HT1080 (cell line): ENCODE measurements at places on chromosomes 3 and 15.
A peak's percentile ranks its signal among the peaks of the same experiment; 100 is the strongest.

- no peak for DNase-seq
Observed at GRCh38 chr3:193980905-193981304, 155.0 kb upstream of the HES1 start.

DNA sequence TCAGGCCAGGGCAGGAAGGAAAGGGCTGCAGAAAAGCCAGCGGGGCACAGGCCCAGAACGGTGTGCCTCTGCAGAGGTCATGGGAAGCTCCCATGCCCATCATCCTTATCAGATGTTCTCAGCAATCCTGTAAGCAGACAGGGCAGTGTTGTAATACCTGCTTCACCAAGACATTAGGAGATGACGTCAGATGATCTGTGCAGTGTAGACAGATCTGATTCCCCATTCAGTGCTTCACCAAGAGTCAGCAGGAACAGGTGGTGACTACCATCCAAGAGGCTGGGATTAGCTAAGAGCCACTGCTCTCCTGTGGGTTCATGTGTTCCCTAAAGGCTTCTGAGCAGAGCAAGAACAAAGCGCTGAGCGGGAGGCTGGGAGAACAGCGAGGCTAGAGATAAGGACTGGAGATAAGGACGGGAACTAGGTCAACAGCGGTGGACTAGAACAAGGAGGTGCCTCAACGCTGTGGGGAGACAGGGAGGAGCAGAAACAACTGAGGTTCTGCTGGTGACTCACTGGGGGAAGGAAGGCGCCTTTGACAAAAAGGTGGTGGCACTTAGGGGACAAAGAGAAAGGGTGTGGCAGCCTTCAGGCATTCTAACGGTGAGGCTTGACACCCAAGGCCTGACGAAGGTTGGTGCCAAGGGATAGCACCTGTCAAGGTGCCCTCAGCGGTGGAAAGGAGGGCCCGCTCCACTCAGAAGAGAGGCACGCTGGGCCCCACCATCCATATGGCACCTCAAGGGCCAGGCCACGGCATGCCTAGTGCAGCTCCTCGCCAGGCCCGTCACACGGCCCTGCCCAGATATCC, 28.4 kb downstream of the CCDC12 start:
- DNase-seq = peak; percentile 34

DNA sequence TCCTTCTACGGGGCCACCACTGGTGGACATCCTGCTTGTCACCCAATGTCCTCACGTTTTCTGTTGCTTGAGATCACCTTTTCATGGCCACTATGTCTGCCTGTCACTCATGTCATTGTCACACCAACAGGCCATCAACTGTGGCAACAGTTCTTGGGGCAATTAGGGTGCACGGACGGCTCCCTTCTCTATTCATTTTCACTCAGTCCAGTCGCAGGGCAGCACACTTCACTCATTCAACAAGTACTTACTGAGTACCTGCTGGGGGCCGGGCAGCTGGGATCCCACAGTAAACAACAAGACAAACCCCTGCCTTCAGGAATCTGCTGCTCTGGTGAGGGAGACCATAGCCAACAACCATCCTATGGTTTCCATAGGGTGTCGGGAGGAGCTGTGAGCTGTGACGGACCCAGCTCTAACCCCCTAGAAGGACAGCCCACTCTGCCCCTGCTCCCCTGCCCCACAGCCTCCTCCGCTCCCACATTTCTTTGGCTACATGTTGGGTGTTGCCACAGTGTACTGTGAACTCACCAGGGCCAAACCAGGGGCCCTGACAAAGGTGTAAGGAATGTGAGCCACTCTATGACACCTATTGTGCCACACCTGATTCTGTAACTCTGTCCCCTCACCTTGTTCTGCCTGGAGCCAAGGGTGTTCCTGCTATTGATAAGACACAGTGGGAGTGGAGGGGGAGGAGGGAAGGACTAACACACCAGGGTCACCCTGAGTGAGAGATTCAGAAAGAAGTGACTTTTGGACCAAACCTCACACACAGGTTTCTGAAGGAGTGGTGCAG, 1.9 kb downstream of the VILL start:
- DNase-seq = no peak

GRCh38 chr3:100891827-100892226, 101.4 kb downstream of the ABI3BP start:
- DNase-seq = peak; percentile 68

GRCh38 chr3:101858464-101859030, 9.2 kb downstream of the NFKBIZ start:
- no peak for DNase-seq

GRCh38 chr3:37123292-37123691, 51.1 kb downstream of the LRRFIP2 start:
- no peak for DNase-seq

GRCh38 chr3:32888739-32889138, 62.7 kb upstream of the CCR4 start:
- DNase-seq = no peak

DNA sequence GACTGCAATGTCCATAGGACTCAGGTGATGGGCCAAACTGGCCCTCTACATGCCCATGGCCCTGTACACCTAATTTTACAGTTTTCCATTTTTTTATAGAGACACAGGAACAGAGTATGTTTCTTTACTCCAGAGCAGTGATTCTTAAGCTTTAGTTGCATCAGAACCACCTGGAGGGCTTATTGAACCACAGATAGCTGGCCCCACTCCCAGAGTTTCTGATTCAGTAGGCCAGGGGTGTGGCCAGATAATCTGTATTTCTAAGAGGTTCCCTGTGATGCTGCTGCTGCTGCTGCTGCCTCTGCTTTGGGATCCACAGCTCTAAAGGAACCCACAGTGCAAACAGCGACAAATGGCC, 5.1 kb downstream of the RBP1 start:
- peak; percentile 79 for DNase-seq

GRCh38 chr3:39141171-39141995, 12.0 kb downstream of the CSRNP1 start:
- no peak for DNase-seq

- no peak for DNase-seq
Observed at GRCh38 chr3:153752405-153753027, 368.7 kb upstream of the ARHGEF26 start.

DNA sequence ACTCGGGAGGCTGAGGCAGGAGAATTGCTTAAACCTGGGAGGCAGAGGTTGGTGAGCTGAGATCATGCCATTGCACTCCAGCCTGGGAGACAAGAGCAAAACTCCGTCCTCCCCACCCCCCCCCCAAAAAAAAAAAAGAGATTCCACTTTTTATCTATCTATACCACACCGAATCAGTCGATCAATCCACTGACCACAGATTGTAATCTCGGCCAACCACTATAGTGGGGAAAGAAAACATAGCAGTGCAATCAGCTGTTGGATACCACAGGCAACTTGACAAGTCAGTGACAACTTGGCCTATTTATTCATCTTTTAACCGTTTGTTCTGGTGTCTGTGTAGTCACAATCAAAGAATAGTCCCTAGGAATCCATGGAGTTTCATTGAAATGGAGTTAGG, 299.2 kb downstream of the FHIT start:
- DNase-seq = no peak

GRCh38 chr3:37293646-37294045, 119.3 kb upstream of the LRRFIP2 start:
- DNase-seq = no peak

DNA sequence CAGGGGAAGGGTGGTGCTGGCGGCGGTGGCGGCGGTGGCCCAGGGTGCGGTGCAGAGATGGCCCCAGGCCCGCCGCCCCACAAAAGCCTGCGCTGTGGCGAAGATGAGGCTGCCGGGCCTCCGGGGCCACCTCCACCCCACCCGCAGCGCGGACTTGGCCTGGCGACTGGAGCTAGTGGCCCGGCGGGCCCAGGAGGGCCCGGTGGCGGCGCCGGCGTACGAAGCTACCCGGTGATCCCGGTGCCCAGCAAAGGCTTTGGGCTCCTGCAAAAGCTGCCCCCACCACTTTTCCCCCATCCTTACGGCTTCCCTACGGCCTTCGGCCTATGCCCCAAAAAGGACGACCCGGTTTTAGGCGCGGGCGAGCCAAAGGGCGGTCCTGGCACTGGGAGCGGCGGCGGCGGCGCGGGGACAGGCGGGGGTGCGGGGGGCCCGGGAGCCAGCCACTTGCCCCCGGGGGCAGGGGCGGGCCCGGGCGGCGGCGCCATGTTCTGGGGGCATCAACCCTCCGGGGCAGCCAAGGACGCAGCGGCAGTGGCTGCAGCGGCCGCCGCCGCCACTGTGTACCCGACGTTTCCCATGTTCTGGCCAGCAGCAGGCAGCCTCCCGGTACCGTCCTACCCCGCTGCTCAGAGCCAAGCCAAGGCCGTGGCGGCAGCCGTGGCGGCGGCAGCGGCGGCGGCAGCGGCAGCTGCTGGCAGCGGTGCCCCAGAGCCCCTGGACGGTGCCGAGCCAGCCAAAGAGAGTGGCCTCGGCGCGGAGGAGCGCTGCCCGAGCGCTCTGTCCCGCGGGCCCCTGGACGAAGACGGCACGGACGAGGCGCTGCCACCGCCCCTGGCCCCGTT, 1.6 kb downstream of the SKOR1 start:
- DNase-seq = no peak

DNA sequence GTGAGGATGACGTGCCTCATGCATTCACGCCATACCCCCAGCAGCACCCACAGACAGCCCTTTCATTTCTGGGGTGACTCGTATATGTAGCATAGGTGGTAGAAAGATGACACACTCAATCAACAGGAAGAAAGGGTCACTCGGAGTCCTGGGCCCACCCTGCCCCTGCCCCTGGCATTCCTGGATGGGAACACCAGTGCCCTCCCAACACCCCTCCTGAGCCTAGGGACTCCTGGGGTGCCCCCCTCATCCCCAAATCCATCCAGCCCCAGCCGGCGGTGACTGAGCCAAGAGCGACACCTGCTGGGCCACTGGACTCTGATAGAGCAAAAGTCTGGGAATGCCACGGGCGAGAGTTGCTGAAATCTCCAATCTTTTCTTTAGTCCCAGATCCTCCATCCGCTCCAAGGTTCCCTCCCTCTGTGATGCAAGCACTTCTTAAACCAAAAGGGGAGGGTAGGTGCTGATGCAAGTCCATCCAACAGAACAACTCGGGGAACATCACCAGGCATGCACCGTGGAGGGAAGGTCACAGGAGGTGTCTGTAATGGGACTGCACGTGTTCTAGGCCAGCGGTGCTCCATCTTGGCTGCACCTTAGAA, 31.1 kb downstream of the ACAN start:
- peak; percentile 63 for DNase-seq

- no peak for DNase-seq
Observed at GRCh38 chr3:143041903-143042302, 40.5 kb downstream of the U2SURP start.

- peak; percentile 80 for DNase-seq
Observed at GRCh38 chr3:58041826-58042324, 33.7 kb downstream of the FLNB start.

GRCh38 chr15:51133140-51133765, 38.5 kb upstream of the TNFAIP8L3 start:
- DNase-seq = no peak

DNA sequence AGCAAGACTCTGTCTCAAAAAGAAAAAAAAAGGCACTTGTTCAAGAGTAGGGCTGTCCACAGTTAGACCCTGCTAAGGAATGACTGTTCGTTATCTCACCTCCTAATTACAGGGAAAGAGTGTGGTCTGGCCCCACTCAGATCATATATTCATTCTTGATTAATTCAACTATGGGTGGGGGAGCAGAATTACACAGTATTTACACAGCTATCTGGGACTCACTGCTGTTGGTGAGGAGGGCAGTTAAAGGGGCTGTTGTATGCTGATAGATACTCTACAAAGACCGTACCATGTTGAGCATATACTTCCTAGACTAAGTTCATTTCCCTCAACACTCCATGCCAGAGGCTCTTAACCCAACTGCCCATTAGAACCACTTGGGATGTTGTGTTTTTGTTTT, 3.8 kb upstream of the ZNF620 start:
- no peak for DNase-seq

- no peak for DNase-seq
Observed at GRCh38 chr3:113339616-113340244, 101.6 kb downstream of the CFAP44 start.

GRCh38 chr15:81795899-81796298, 249.9 kb downstream of the MEX3B start:
- no peak for DNase-seq

DNA sequence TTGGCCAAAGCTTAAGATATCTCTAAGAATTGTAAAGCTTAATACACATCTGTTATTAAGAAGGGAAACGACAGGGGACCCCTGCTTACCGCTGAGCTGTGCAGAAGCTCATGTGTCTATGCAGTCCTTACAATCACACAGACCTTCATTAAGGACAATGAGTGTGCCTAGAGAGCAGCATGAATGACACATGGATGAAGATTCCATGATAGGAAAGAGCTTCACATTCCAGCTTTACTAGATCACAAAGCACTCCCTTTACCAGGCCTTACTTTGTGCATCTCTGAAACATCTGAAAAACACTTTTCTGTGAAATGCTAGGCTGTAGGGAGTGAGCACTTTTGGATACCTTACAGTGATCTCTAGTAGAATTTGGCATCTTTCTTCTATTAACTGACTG, 32.0 kb downstream of the RNF168 start:
- DNase-seq = peak; percentile 20

DNA sequence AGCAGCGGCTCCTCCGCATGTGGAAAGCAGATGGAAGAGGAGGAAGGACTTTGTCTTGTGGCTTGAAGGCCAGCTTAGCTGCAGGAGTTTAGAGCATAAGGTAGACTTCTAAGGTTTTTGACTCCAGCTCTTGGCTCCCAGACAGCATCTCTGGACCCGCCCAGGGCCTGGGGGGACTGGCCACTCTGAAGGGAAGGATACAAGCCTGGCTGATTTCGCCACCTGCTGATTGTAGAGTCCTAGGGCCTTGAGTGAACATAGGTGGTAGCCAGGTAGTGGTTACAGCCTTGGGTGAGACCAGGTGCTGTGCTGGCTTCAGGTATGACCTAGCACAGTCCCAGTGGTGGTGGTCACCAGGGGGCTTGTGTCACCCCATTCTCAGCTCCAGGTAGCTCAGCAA, 48.4 kb upstream of the RPL35A start:
- DNase-seq = no peak

DNA sequence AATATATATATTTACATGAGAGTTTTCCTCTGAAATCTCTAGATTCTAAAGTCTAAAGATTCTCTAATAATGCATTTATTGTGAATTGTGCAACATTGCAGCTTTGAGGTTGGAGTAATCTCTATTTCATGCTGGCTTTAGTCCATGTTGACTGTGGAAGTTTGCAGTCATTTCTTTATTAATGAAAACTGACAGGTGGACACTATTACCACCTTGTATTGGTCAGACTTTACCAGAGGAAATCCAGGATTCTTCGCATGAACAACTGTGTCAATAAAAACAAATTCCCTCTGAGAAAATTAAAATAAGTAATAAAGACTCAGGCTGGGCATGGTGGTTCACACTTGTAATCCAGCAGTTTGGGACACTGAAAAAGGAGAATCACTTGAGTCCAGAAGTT, 274.1 kb downstream of the SHQ1 start:
- no peak for DNase-seq

DNA sequence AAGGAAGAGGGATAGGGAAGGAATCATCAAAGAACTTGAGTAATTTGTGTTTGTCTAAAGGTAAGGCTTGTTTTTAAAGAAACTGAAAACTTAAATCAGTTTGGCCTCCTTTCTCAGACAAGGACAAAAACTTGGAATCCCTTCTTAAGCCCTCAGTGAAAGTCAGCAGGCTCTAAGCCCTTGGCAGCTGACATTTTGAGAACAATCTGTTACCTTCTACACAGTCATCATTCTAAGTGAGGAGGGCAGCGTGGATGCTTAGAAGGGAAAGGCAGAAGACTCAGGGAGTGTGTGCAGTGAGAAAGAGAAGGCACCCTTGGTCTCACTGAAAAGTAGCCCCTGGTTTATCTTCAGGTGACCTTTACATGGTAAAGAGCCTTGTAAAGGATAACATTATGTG, 10.8 kb downstream of the HSPBAP1 start:
- no peak for DNase-seq
